ENCODE measurements at places on chromosomes 2 and 18.

- DNase-seq, result no peak
Observed at GRCh38 chr2:201432038-201432620, 19.1 kb downstream of the TRAK2 start.

GRCh38 chr2:9993488-9994165, 42.1 kb downstream of the GRHL1 start:
- no peak for DNase-seq

DNA sequence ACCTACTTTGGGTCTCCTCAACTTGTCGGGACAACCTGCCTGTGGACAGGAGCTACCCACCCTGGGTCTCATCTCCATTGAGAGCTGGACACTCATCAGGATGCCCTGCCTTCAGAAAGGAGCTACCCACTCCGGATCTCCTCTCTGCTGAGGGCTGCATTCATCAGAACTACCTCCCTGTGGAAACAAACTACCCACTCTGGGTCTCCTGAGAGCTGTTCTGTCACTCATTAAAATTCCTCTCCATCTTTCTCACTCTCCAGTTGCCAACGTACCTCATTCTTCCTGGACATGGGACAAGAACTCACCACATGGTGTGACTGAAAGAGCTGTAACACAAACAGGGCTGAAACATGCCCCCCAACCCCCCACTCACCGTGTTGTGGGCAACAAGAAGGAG, 22.5 kb upstream of the UBE2F start:
- no peak for DNase-seq

- DNase-seq, result peak; percentile 34
Observed at GRCh38 chr2:38260469-38260868, 116.6 kb downstream of the ATL2 start.

DNA sequence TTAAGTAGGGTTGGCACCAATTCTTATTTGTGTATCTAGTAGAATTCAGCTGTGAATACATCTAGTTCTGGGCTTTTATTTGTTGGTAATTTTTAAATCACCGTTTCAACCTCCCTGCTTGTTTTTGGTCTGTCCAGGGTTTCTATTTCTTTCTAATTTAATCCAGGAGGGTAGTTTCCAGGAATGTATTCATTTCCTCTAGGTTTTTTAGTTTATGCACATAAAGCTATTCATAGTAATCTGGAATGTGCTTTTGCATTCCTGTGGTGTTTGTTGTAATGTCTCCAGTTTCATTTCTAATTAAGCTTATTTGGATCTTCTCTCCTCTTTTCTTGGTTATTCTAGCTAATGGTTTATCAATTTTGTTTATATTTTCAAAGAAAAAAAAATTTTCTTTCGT, 1361.8 kb upstream of the DDX18 start:
- DNase-seq, result no peak

DNA sequence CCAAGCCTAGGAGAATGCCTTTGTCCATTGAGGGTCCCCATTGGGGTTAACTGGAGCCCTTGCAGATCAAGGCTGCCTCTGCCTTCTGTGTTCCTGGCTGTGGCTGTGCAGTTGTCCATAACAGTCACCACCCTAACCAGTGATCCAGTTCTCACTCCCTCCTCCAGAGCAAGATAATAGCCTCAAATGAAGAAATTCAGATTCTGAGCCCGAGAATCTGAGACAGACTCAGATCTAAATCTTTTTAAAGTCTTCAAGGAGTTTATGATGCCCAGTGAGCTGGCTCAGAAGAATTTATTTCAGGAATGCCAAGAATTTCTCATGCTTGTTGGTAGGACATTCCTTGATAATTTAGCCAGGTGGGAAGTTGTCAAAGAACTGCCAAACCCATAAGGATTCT, 44.3 kb upstream of the RAB6C start:
- no peak for DNase-seq

- DNase-seq, result no peak
Observed at GRCh38 chr18:64566456-64566855, 417.6 kb upstream of the LINC00305 start.

DNA sequence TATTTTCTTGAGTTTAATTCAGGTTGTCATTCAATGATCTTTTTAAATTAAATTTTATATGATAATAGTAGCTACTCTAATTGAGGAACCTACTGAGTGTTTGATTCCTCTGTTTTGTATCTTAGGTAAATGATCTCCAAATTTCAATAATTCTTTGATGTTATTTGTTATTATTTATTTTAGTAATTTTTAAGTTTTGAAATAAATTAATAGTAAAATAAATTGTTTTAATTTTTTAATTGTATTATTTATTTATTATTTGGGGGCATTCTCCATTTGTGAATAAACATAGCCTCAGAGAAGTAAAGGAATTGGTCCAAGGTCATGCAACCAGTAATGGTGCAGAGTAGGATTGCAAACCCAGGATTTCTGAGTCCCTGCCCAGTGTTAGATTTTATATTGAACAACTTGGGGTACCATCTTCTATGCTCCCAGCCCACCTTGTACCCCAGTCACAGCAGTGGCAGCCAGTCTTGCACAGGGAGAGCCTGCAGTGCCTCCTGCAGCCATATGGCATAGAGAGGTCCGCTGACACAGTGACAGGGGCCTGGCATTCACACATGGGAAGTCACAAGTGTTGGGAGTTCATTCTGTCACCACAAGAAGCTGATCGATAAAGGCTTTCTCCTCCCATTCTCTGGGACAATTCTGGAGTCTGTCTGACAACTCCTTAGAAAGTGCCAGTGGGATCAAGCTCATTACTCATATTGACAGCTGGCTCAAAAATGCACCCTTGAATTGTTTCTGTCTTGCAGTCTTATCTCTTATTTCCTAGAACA, 110.0 kb upstream of the ETAA1 start:
- DNase-seq, result no peak

GRCh38 chr2:102062802-102063201, 71.0 kb downstream of the IL1R2 start:
- no peak for DNase-seq

DNA sequence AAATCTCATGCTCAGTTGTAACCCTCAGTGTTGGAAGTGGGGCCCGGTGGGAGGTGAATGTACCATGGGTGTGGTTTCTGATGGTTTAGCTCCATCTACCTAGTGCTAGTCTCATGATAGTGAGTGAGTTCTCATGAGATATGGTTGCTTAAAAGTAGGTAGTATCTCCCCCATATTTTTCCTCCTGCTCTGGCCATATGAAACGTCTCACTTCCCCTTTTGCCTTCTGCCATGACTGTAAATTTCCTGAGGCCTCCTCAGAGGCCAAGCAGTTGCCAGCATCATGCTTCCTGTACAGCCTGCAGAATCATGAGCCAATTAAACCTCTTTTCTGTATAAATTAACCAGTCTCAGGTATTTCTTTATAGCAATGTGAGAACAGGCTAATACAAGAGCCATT, 62.8 kb upstream of the RNF152 start:
- DNase-seq, result no peak

GRCh38 chr18:9494778-9495331, 19.5 kb downstream of the RALBP1 start:
- no peak for DNase-seq

GRCh38 chr2:3249476-3249962, 128.1 kb downstream of the EIPR1 start:
- no peak for DNase-seq

- peak; percentile 28 for DNase-seq
Observed at GRCh38 chr2:68253219-68254068, 1.1 kb upstream of the PPP3R1 start.

DNA sequence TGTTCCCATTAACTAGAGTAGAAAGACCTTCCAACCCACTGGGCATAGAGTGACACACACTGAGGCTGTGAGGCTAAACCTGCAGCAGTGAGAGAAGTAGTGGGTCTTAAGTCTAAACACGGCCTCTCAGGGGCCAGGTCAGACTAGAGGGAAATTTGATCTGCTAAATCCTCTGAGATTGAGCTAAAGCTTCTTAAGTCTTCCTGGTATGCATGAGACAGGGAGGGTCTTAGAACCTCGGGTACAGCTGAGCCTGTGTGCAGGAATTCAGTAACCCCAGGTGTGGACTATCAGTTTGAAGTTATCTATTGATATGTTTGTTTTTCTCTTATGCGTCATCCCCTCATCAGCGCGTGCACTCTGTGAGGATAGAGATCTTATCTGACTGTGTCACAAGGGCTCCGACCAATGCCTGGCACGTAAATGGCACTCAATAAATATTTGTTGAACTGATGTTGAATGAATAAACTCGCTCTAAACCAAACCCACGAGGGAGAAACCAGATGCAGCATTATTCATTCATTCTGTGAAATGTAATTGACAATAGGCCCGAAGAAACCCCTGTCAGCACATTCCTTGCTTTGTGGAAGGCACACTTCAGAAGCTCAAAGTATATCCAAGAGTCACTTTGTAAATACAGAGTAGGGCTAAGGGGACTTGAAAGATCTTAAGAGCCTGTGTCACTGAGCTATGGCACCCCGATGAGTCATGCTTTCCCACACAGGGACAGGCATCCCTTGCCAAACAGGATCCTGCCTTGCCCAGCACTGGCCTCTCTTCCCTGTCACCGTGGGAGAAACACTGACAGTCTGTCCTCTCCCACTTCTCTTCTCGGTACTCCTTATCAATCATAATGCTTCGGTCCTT, 21.7 kb upstream of the RAB10 start:
- DNase-seq, result no peak

DNA sequence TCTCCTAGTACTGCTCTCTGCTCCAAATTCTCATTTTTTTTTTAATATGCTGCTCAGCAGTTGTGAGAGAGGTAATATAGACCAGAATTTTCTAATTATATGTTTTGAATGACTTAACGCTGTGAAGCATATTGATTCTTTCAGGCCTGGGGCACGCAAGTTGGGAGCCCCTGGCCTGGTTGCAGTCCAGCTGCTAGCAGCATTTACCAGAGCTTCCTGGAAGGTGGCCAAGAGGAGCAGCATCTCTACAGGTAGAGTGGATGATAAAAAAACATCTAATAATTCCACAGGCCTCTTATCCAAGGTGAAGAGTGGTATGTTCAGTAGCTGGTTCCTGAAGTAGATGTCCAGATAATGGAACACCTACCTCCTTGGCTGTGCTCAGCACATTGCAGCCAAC, 7.3 kb upstream of the UGP2 start:
- no peak for DNase-seq

- DNase-seq, result no peak
Observed at GRCh38 chr2:25618676-25619075, 54.7 kb downstream of the DTNB start.

GRCh38 chr18:63788447-63789096, 13.4 kb downstream of the SERPINB7 start:
- peak; percentile 73 for DNase-seq

DNA sequence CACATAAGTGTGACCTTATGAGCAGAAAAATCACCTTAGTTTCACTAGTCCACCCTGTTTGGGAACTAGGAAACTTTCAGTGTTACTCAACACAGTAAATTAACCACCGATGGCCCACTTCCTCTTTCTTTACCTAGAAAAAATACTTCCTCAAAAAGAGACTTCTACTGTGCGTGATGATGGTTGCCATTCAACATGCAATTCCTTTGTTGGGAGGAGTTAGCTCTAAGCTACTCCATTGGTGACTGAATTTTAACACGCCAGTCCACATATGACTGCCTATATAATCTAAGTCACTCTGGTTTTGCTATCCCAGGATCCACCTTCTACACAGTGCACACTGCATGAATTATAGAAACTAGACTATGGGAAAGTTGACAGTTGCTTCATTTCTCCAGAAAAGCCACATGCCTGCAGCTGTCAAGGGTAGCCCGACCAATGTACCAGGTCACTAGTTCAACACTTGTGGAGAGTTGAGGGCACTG, 47.8 kb upstream of the REG3G start:
- DNase-seq, result no peak

GRCh38 chr2:79947751-79948150, 356.8 kb downstream of the LRRTM1 start:
- DNase-seq, result no peak

DNA sequence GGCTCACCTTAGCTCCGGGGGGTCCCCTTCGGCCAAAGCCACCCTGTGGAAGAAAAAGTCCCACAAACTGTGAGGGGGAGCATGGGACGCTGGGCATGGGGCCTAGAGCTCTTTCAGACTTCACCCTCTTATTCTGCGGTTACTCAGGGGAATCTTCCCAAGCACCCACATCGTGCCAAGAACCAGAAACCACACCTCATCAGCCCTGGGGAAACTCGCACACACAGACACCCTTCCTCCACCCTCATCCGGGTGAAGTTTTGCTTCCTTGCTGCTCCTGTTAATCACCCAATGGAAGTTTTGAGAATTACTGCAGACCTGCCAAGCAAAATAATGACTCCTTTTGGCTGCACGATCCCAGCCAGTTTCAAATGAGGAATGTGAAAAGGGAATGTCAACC, 59.1 kb downstream of the COL6A3 start:
- DNase-seq, result no peak

GRCh38 chr2:227606476-227606875, 7.8 kb downstream of the SCYGR2 start:
- DNase-seq, result no peak

GRCh38 chr2:178517496-178517895, 37.2 kb downstream of the PLEKHA3 start:
- no peak for DNase-seq

GRCh38 chr2:17226941-17227490, 291.2 kb downstream of the RAD51AP2 start:
- DNase-seq, result no peak

DNA sequence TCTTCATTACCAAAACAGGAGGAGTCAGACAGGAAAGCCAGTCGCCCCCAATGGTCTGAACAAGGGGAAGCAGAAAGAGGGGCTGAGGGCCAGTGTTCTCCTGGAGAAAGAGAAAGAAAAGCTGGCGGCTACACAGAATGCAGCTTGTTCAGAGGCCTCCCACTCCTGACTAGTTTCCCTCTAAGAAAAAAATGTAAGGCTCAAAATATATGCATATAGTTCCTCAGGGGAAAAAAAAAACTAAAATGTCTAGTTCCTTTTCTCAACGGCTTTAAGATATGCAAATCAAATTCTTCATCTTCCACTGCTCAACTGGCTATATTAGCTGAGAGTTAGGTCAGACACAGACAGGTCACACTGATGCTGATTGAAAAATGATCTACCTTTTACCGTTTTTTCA, 18.6 kb downstream of the MBOAT2 start:
- DNase-seq, result no peak

- DNase-seq, result peak; percentile 28
Observed at GRCh38 chr2:29293830-29294438, 178.7 kb downstream of the CLIP4 start.

Measured in stimulated activated CD4-positive, alpha-beta T cell treated with anti-CD3 and anti-CD28 coated beads, Interleukin-15, amount 100 ng/mL, for 24 hours (primary cell).